ENCODE measurements at places on chromosomes 3 and 15. TPM values are rescaled to one million over a fixed set of nuclear protein-coding genes. Genes with fewer than 3 reads are reported as not detected.

CAMP gene
- 7.5 TPM for total RNA-seq

NR2F2 gene
- 10.1 TPM for total RNA-seq

MB21D2 gene
- total RNA-seq, result 16.6 TPM

IFT122 gene
- total RNA-seq, result 12.9 TPM

OR4F15 gene
- total RNA-seq, result not detected

SIAH2 gene
- total RNA-seq, result 38.0 TPM

OR5K2 gene
- total RNA-seq, result not detected

LRRK1 gene
- total RNA-seq, result 58.3 TPM

SST gene
- total RNA-seq, result not detected

ABI3BP gene
- 0.10 TPM for total RNA-seq

CYP1A1 gene
- not detected for total RNA-seq

PAK6 gene
- 0.77 TPM for total RNA-seq

TGM5 gene
- total RNA-seq, result 5.6 TPM

CHRNA3 gene
- not detected for total RNA-seq

HRG gene
- 0.13 TPM for total RNA-seq

IRAK2 gene
- 4.7 TPM for total RNA-seq

NEDD4 gene
- total RNA-seq, result 7.7 TPM

CHRNA5 gene
- total RNA-seq, result 14.3 TPM

SPESP1 gene
- total RNA-seq, result not detected

GHRL gene
- total RNA-seq, result 1.4 TPM

SNX4 gene
- 67.1 TPM for total RNA-seq

TUSC7 gene
- total RNA-seq, result not detected

SLC24A5 gene
- total RNA-seq, result not detected

ADAMTS9 gene
- total RNA-seq, result 0.13 TPM

PIF1 gene
- 36.9 TPM for total RNA-seq

RAD51 gene
- 36.8 TPM for total RNA-seq

CCR2 gene
- 2.5 TPM for total RNA-seq

XIRP1 gene
- 0.40 TPM for total RNA-seq

A4GNT gene
- not detected for total RNA-seq

BBX gene
- total RNA-seq, result 25.4 TPM

HOMER2 gene
- total RNA-seq, result 1.7 TPM

KPNA1 gene
- 52.8 TPM for total RNA-seq

TM6SF1 gene
- total RNA-seq, result 1.1 TPM

SCAMP5 gene
- 24.8 TPM for total RNA-seq

CX3CR1 gene
- total RNA-seq, result 0.23 TPM
